CD4-positive, alpha-beta T cell treated with Interferon gamma for 1 hour (primary cell): ENCODE measurements at places on chromosomes 3 and 15.

GRCh38 chr3:42025370-42026138, 63.7 kb upstream of the ULK4 start:
- DNase-seq = peak; percentile 44

DNA sequence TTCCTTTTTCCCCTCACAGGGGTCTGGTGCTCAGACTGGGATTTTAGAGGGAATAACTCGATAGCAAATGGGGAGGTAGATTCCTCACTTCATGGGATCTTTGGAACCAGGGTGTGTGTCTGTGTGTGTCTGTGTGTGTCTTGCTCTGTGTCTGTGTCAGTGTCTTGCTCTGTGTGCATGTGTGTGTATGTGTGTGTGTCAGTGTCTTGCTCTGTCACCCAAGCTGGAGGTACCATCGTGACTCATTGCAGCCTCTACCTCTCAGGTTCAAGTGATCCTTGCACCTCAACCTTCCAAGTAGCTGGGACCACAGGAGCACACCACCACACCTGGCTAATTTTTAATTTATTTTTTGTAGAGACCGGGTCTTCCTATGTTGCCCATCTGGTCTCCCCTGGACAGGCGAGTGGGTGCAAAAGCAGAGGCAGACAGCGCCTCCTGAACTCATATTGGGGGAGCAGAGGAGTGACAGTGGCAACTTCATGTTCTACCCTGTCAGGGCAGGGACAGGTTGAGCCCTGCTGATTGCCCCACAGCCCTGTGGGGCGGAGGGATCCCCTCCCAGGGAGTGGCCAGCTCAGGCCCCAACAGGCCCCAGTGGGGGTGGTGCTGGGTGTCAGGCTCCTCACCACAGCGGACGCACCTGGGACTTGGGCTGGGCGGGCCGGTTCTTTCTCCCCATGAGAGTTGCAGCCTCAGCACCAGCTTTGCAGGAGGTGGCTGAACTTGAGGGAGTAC, 10.4 kb upstream of the SEMA4B start:
- DNase-seq = peak; percentile 64

- DNase-seq = no peak
These were observed 763.3 kb upstream of the CFAP20DC start for GRCh38 chr3:59813148-59813538.

GRCh38 chr15:96716075-96716474, 385.6 kb downstream of the NR2F2 start:
- DNase-seq = no peak

DNA sequence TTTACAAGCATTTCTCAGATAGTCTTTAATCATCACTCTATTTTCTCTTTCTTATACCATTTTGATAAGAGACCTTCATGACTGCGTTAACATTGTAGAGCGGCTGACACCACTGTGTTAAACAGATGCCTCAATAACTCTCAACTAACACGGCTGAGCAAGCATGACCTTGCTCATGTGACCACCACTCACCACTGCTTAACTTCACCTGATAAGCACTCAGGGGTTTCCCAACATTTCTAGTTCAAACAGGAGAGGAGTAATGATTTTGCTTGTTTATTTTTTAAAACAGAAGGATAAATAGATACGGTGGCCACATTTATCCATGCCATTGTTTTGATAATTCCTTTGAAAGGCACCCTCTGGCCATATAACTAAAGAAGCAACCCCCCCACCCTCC, 37.7 kb upstream of the TMEM45A start:
- DNase-seq = no peak

GRCh38 chr3:106030627-106030963, 161.8 kb upstream of the CBLB start:
- no peak for DNase-seq

DNA sequence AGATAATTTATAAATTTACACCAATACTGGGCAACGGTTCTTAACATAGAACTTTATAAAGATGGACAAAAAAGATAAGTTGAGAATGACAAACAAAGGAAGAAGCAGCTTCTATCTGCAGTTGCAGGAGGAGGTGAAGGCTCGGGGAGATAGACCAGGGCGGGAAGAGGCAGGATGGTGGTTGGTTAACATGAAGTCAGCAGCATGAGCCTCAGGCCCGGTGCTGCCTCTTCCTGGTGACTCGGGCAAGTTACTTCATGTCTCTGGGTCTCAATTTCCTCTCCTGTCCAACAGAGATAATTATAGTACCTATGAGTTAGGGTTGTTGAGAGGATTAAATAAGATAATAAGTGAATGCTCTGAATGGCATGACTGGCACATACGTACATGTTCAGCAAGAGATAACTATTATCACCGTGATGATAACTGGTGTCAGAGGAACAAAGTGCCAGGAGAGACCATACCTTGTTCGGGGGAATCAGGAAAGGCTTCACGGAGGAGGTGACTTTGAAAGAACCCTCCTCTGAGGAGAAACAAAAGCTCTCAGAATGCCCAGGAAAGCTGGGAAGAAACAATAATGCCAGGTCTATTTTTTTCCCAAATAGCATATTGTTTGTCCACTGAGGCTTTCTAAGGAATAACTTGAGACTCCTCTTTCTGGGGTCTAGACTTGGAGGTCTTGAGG, 4.4 kb downstream of the PAK6 start:
- no peak for DNase-seq

- no peak for DNase-seq
These were observed 16.0 kb downstream of the CD200 start for GRCh38 chr3:112348943-112349342.

GRCh38 chr15:26634319-26634718, 138.5 kb downstream of the GABRB3 start:
- DNase-seq = no peak
